ENCODE measurements at places on chromosomes 1 and 21.

DNA sequence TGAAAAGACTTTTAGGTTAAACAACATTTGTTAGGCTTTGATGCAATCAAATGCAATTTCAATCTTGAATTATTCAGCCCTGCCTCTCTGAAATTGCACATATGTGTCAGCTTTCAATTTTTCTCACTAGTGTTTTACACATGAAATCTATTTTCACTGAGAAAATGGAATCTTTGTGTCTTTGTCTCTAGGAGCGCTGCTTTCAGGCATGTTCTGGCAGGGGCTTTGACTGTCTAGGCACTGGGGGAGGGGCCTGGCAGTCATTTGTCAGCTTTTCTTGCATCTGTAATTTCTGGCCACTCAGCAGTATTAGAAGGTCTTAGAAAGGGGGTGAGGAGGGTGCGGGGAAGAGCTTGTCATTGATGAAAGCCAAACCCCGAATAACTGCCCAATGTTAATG lies 264.4 kb downstream of the PTPRC start:
- no peak for DNase-seq

- no peak for DNase-seq
Measured at GRCh38 chr21:38477226-38477625, 21.1 kb downstream of the ERG start.

DNA sequence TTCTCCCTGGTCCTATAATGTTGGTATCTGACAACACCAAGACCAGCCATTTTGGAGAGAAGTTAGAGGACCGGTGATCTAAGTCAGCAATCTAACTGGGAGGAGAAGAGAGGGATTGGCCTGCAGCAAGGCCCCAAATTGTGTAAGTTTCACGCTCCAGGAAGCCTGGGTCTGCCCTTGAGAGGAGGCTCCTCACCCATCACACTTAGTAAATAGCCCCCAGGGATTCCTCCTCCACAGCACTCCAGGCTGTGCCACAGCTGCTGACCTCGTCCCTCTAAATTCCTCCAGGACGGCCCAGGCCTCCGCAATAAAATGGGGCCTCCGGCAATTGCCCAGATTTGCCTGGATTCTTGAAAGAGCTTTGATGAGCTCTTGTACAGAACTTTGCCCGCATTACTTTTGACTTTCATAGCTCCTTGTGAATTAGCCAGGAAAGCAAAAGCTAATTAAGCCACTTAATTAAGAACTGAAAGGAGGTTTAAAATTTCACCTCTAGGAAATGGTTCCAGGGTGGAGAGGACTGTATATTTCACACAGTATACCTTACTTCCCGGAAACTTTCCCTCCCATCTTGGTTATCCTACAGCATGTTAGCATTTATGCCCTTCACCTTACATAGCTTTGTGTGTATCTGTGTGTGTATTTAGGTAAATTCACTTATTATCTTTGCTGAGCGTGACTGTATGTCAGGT lies 90.5 kb downstream of the LAMC2 start:
- no peak for DNase-seq

GRCh38 chr1:201028461-201028889 lies 5.0 kb upstream of the KIF21B start:
- DNase-seq: no peak

- DNase-seq: no peak
Measured at GRCh38 chr1:212971312-212971711, 21.0 kb downstream of the VASH2 start.

Data from NCI-H2081 treated with DMSO at 0.1 percent for 48 hours (cell line).